ENCODE measurements at places on chromosomes 1 and 21.

- peak; percentile 39 for DNase-seq
These were observed 215.0 kb downstream of the FMN2 start for GRCh38 chr1:240306673-240307072.

- DNase-seq = no peak
These were observed 48.5 kb downstream of the SCCPDH start for GRCh38 chr1:246772686-246773085.

DNA sequence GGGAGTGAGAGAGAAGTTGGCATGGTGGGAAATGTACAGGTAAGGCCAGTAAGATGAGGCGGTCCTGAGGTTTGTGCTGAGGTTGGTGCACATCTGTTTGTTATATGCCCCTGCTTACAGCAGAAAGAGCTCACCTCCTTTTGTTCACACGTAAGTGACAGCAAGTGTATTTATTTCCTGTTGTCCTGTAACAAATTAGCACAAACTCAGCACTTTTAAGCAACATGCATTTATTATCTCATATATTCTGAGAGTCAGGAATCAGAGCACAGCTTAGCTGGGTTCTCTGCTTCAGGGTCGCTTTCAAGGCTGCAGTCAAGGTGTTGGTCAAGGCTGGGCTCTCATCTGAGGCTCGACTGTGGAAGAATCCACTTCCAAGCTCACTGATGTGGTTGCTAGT is 45.8 kb downstream of the TENT5C start:
- no peak for DNase-seq

DNA sequence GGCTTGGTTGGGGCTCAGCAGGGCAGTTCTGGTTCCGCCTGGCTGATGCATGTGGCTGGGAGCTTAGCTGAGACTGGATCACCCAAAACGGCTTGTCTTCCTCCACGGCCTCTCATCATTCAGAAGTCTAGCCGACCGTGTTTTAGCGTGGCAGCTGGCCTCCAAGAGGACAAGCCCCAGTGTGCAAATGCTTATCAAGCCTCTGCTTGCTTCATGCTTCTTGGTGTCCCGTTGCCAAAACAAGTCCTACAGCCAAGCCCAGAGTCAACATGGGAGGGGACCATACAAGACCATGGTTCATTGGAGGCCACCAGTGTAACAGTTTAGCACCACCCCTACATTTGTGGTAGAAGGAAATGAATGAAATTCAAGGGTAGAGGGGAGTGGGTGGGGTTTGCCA is 10.5 kb upstream of the KDF1 start:
- no peak for DNase-seq

DNA sequence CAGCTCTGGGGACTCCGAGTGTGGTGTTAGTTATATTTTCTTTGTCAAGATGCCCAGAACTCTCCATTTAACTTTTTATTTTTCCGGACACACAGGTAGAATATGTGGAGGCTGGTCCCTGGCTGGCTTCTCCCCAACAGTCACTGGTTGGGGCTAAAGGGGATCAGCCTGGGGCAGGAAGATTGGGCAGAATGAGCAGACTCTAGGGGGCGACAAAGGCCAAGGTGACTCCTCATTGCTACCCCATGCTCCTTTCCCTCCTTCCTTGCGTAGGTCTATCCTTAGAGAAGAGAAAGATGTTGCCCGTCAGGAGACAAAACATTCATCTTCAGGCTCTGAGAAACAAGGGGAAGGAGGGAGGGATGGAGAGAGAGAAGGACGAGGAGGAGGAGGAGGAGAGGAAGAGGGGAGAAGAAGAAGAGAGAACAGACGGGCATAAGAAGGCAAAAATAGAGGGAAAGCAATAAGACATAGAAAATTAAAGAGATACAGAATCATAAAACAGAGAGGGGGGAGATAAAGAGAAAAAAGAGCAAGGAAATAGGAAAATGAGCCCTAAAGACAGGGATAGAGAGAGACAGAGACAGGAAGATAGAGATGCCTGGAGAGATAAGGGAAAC is 89.9 kb downstream of the FOXD2 start:
- DNase-seq = no peak

GRCh38 chr1:79777481-79778219 is 771.1 kb upstream of the ADGRL4 start:
- no peak for DNase-seq

Data from T-helper 2 cell (primary cell).